Aorta (tissue), 5 donors: ENCODE measurements at places on chromosomes 13 and 19. TPM values are rescaled to one million over a fixed set of nuclear protein-coding genes. Genes with fewer than 3 reads are reported as not detected.

DNA sequence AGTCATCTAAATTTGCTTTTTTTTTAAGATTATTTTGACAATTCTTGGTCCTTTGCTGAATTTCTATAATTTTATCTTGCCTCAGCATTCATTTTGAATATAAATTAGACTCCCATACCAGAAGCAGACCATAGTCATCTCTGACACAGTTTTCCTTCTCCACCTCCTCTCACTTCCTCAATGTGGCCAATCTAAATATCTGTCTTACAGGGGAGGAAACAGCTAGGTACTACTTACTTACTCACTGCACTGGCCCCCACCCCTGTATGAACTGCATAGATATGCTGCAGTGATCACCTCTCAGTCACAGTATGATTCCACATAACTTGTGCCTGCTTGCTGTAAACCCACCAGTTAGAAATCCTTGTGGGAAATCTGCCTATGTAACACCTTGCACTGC is 665.6 kb downstream of the FGF9 start:
- no peak for DNase-seq
- no peaks in the 10 kb centered on the region for H3K27me3 ChIP-seq
- no peaks in the 10 kb centered on the region for H3K4me1 ChIP-seq
- H3K36me3 ChIP-seq: no peaks in the 10 kb centered on the region

DNA sequence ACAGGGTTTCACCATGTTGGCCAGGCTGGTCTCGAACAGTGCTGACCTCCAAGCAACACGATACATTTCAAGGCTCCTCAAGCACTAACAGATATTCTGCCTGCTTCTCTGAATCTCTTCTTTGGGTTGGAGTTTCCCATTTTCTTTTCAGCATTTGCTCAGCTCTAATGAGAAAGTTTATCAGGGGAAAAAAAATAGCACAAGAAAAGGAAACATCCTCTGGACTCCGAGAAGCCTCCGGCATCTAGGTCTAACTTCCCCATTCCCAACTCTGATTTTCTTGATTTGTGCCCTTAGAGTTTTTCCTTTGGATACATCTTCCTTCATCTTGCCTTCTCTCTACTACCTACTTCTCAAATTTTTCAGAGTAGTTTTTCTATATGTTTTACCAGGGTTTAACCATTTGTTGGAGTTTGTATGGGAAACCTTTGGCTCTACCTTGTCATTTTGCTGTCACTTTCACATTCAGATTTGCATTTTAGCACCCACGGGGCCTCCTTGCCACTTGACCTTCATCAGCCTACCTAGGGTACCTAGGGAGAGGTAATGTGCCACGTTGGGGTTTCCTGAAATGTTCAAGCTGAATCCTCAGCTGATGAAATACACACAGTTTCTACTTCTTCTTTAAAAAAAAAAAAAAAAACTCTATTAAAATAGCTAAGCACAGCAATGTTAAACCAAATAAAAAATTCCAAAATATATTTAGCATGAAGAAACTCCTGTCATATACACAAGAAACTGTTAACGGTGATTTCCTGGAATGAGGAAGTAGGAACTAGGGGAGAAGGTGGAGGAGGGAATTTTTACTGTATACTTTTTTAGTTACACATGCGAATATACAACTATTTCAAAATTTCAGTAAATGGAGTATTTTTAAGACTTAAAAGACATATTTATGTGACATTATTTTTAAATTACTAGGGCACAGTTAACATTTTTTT is 5.1 kb upstream of the USP12 start:
- H3K27ac ChIP-seq: no peak overlapping the region
- no peaks in the 10 kb centered on the region for H3K27me3 ChIP-seq
- no peaks in the 10 kb centered on the region for H3K36me3 ChIP-seq
- peaks cover 2% of the 10 kb centered on the region for H3K4me1 ChIP-seq
- no peak for DNase-seq

DNA sequence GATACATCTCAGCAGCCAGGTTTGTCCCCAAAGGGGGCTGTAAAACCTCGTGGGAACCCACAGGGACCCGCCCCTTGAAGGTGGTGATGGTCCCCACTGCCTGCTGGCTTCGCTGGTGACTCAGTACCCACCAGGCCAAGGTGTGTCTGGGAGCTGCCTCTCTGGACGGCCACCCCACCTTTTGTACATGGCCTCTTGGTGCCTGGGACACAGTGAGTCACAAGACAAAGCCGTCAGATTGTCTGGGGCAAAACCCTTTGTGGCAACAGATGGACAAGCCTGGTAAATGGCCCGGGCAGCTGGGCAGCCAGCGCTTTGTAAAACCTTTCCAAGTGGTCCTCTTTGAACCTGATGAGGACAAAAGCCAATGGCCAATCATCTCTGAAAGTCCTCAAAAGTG is 27.9 kb upstream of the KLF2 start:
- H3K4me3 ChIP-seq: no peak overlapping the region
- no peaks in the 10 kb centered on the region for H3K36me3 ChIP-seq
- H3K27ac ChIP-seq: no peak overlapping the region

The TGDS gene
- total RNA-seq: 8.9 TPM

The CYP4F2 gene
- total RNA-seq: not detected

GRCh38 chr13:87206708-87207107 is 464.5 kb upstream of the SLITRK5 start:
- H3K4me3 ChIP-seq: no peak overlapping the region
- H3K4me1 ChIP-seq: no peaks in the 10 kb centered on the region
- H3K27me3 ChIP-seq: no peaks in the 10 kb centered on the region

The HSPB6 gene
- total RNA-seq: 148 TPM

DNA sequence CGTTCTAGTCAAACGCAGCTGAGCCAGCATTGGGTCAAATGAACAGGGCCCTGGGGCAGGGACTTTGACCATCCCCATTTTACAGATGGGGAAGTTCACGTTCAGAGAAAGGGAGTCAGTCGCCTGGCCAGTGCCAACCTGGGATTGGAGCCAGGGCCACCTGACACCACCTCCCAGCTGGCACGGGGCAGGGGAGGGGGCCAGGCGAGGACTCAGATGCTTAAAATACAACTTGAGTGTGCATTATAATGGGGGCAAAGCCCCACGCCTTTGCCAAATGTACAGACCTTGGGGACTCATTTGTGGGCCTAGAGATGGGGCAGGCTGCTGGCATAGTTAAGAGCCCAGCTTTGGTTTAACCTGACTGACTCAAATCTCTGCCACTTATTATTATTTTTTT is 14.6 kb downstream of the PRR12 start:
- H3K27ac ChIP-seq: no peak overlapping the region
- no peaks in the 10 kb centered on the region for H3K4me1 ChIP-seq
- H3K36me3 ChIP-seq: peaks cover 4% of the 10 kb centered on the region
- no peak overlapping the region for H3K4me3 ChIP-seq

GRCh38 chr19:10009714-10010224 is 535 bp downstream of the COL5A3 start:
- peaks cover 4% of the 10 kb centered on the region for H3K4me1 ChIP-seq
- no peak overlapping the region for H3K27ac ChIP-seq
- H3K36me3 ChIP-seq: no peaks in the 10 kb centered on the region
- H3K4me3 ChIP-seq: no peak overlapping the region
- no peaks in the 10 kb centered on the region for H3K27me3 ChIP-seq
- DNase-seq: no peak

DNA sequence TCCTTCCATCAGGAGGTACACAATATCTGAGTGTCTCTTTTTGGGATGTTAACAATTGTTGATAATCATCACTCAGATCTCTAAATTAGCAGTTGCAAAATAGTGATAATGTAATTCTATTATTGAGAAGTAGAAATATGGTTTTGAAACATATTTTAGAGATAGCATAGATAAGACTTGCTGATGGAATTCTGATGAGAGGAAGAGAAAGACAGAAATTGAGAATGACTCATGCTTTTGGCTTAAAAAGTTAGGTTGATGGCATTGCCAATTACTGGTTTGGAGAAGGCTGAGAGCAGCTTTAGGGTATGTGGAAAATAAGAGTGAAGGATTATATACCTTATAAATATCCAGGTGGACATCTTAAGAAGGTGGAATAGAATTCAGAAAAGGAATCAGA is 106.4 kb upstream of the EDNRB start:
- H3K36me3 ChIP-seq: no peaks in the 10 kb centered on the region
- peaks cover 2% of the 10 kb centered on the region for H3K4me1 ChIP-seq
- no peak for DNase-seq
- H3K27ac ChIP-seq: no peak overlapping the region
- H3K4me3 ChIP-seq: no peak overlapping the region

DNA sequence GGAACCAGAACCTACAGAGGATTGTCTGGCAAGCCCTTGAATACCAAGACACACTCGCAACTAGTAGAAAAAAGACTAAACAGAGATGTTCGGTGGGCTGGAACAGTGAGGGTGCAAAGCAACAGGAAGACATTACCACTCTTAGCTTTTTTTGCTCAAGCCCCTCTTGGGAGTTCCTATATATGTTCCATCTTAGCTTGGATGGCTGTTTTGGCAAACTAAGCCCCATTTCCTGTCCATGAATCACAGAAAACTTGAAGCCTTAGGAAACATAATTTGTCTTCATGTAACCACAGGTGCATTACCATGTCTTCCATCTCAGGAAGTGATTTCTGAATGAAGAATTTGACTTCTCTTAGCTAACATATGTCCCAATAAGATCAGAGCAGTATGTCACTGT is 446.3 kb downstream of the OLFM4 start:
- H3K27ac ChIP-seq: no peak overlapping the region
- no peaks in the 10 kb centered on the region for H3K27me3 ChIP-seq
- no peaks in the 10 kb centered on the region for H3K4me1 ChIP-seq
- no peak overlapping the region for H3K4me3 ChIP-seq

The ISYNA1 gene
- 86.5 TPM for total RNA-seq

- no peak for DNase-seq
- no peak overlapping the region for H3K4me3 ChIP-seq
- H3K27me3 ChIP-seq: no peaks in the 10 kb centered on the region
- H3K27ac ChIP-seq: no peak overlapping the region
- no peaks in the 10 kb centered on the region for H3K4me1 ChIP-seq
Measured at GRCh38 chr13:97002581-97002980, 8.3 kb upstream of the OXGR1 start.

DNA sequence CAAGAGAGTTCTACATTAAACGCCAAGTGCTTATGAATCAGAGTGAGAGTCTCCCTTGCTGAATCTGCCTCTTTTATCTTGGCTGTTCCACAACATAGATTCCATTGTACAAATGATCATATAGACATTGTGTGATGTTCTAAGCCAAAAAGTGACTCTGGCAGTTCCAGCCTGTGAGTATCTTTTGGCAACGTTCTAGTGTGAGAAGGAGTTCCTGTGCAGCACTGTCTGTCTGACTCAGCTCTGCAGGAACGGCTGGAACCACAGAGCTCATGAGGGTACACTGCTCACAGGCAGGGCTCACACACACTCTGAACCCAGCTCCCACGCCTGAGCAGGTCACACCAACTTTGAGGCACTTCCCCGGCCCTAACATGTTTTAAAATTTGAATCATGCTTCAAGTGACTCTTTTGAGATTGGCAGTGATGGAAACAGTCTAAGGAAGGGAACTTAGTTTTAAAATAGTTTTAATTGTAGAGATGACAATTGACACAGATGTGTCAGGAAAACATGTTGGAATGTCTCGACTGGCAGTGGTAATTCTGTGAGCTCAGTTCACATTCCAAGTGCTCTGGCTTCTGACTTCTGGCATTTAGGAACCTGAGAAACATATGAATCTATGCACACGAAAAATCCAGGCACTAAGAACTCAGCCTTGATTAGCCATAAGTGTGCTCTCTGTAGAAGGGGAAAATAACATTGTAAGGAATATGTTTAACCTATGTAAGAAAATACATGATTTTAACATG is 272.0 kb downstream of the UQCRFS1 start:
- DNase-seq: no peak
- no peak overlapping the region for H3K27ac ChIP-seq

GRCh38 chr13:94178625-94179244 is 300.7 kb downstream of the DCT start:
- no peak for DNase-seq
- H3K27me3 ChIP-seq: no peaks in the 10 kb centered on the region
- H3K4me1 ChIP-seq: no peaks in the 10 kb centered on the region
- no peaks in the 10 kb centered on the region for H3K36me3 ChIP-seq

DNA sequence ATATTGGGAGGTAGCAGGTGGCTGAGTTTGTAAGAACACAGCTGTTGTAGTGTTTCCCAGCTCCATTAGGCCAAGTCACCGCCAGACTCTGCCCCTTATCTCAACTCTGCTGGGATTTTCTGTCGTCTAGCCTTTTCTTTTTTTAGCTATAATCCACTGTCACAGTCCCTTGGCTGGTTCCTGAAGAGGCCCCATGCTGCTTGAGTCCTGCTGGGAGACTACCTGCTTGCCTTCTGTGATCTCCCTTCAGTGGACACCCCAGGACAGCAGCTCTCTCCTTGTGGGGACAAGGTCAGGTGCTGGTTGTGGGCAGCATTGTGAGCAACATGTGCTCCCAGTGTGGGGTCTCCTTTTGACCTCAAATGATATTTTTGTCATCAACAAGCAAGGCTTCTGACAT is 195.0 kb upstream of the ATXN8OS start:
- no peak for DNase-seq
- H3K27me3 ChIP-seq: no peaks in the 10 kb centered on the region
- H3K4me3 ChIP-seq: no peak overlapping the region
- H3K36me3 ChIP-seq: no peaks in the 10 kb centered on the region
- H3K27ac ChIP-seq: no peak overlapping the region
- no peaks in the 10 kb centered on the region for H3K4me1 ChIP-seq

GRCh38 chr13:113513761-113514160 is 23.2 kb upstream of the DCUN1D2 start:
- DNase-seq: no peak
- no peak overlapping the region for H3K4me3 ChIP-seq
- no peaks in the 10 kb centered on the region for H3K4me1 ChIP-seq
- no peaks in the 10 kb centered on the region for H3K27me3 ChIP-seq
- no peak overlapping the region for H3K27ac ChIP-seq

DNA sequence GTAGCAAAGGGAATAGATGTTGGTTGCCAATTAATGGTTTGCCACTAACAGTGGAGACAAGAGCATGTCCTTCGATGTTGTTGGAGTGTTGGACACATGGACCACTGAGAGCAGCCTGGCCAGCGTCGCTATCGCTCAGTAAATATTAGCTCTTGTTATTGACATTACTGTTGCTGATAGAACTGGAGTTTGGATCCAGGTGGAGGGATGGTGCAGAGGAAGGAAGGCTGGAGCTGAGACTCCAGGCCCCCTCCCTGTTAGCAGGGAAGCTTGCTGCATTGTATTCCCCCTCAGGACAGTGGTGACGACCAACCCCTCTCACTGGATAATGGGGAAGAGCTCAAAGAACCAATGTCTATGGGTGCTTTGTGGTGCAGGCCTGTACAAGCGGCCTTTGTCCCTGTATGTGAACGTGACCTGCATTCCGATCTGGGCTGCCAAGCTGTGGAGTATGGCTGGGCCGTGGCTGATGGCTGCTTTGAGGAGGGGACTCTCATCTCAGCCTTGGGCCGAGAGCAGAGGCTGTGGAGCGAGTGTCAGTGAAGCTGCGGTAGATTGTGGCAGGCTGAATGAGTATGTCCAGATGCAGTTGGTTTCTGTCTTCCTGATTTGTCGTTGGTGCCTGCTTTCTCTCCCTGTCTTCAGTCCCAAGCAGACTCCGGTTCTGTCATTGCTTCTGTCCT is 7.0 kb downstream of the CLASRP start:
- peaks cover 9% of the 10 kb centered on the region for H3K36me3 ChIP-seq
- no peak overlapping the region for H3K4me3 ChIP-seq
- no peaks in the 10 kb centered on the region for H3K27me3 ChIP-seq
- no peaks in the 10 kb centered on the region for H3K4me1 ChIP-seq
- no peak for DNase-seq

The ZNF256 gene
- 6.7 TPM for total RNA-seq

- H3K36me3 ChIP-seq: no peaks in the 10 kb centered on the region
- no peak overlapping the region for H3K4me3 ChIP-seq
- H3K4me1 ChIP-seq: no peaks in the 10 kb centered on the region
- no peaks in the 10 kb centered on the region for H3K27me3 ChIP-seq
Measured at GRCh38 chr19:8241646-8242045, 32.5 kb downstream of the CERS4 start.

The CPAMD8 gene
- total RNA-seq: 2.6 TPM
